ENCODE measurements at places on chromosomes 5 and 9. TPM values are rescaled to one million over a fixed set of nuclear protein-coding genes. Genes with fewer than 3 reads are reported as not detected.
A peak's percentile ranks its signal among the peaks of the same experiment; 100 is the strongest.

- DNase-seq = no peak
Observed at GRCh38 chr9:131273856-131274673, 2.2 kb downstream of the FAM78A start.

AJM1 gene
- polyA plus RNA-seq = 1.5 TPM

DNA sequence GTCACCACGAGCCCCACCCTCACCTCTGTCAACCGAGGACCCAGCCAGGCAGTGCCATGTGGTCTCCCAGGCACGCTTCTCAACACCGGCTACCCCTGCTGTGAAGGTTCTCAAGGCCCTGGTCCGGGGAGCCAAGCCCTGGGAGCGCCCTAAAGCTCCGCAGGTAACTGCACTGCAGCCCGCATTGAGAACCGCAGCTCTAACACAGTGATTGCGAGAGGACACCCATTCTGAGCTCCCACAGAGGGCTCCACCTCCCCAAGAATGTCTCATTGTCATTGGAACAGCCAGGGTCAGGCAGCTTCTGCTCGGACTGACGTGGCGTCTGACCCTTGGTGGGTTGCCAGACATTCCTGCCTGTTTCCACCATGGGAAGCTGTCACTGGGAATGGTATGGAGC lies 88.3 kb downstream of the ANKRD33B start:
- DNase-seq = no peak

- DNase-seq = peak; percentile 90
Observed at GRCh38 chr9:92115071-92115858, at the start of gene SPTLC1. SPTLC1 (minus strand) TSS chr9:92115413; CDS start chr9:92115370, 43 bp downstream.

DNA sequence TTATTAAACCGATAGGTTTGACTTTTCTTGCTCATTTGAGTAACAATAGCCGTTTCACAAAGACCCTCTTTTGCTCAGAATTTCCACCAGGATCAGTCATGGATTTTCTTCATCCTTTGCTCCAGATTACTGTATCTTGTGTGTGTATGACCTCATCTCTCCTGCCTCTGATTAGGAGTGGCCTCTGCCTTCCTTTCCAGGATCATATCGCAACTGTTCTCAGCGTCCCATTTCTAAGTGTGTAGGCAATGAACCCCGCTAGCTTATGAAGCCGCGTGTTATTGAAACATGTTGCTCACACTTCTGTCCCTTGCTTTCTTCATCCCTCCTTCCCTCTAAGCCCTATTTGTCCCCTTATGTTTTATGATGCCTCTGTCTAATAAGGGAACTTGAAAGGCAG lies 169.8 kb upstream of the RPS23 start:
- DNase-seq = no peak

DNA sequence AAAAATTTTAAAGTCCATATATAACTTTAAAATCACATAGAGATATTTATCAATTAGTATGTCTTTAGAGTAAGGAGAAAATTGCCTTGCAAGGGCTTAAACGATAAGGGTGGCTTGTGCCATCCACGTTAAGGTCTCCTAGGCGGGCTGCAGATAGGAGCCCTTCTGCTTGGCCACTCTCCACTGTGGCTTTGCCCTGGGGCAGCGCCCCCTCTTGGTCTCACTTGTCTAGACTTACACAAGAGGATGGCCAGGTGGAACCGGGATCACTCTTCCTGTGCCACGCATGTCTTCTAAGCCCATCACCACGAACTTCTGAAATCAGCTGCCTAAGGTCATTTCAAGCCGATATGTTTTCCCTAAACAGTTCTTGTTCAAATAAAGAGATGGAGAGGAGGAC lies 2.9 kb downstream of the FPGS start:
- DNase-seq = no peak

- DNase-seq = no peak
Observed at GRCh38 chr5:171945476-171945875, 61.0 kb downstream of the FBXW11 start.

GRCh38 chr9:136204838-136205706 lies at the start of gene LHX3:
LHX3 (minus strand) TSS chr9:136205128; CDS start chr9:136205012, 116 bp downstream.
- peak; percentile 53 for DNase-seq

GKAP1 gene
- polyA plus RNA-seq = 20.2 TPM

TMEM267 gene
- polyA plus RNA-seq = 19.1 TPM

DNA sequence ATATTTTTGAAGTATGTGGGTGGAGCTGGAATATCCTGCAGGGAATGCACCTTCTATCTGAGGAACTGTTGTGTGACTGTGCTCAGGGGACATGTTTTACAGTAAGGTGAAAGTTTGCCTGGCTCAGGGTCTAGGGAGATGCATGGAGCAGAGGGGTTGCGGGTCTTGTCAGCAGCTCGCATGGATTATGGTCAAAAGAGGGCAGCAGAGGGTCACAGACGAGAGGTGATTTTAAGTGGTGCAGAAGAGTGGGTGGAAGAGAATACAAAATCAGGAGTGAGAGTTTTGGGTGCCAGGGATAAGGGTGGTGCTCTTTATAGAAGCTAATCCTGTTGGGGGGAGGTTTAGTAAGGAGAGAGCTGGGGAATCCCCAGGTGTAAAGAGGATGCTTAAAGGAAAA lies 53.5 kb upstream of the GRIN3A start:
- DNase-seq = peak; percentile 50

CD274 gene
- polyA plus RNA-seq = 0.80 TPM

DNA sequence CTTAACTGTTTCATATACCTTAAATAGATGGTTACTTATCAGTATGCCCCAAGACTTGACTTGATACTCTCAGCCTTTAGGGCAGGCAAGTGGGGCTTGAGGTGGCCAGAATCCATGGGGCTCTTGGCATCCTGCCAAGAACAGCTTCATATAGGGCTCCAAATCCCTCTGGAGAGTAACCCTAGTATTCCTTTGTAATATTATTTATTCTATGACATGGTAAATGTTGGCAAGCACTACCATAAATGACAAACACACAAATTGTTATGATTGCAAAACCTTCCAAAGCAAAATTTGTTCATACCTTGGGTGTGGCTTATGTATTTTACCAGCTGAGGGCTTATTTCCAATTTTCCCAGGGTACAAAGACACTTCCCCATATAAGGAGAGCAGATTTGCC lies 257.4 kb upstream of the TRPC7 start:
- DNase-seq = no peak

DNA sequence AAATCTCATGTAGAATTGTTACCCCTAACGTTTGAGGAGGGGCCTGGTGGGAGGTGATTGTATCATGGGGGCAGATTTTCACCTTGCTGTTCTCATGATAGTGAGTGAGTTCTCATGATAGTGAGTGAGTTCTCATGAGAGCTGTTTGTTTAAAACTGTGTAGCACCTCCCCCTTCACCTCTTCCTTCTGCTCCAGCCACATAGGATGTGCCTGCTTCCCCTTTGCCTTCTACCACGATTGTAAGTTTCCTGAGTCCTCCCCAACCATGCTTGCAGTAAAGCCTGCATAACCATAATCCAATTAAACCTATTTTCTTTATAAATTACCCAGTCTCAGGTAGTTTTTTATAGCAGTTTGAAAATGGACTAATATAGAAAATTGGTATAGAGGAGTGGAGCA lies 1783.7 kb upstream of the CDH9 start:
- no peak for DNase-seq

TXNDC8 gene
- not detected for polyA plus RNA-seq

DNA sequence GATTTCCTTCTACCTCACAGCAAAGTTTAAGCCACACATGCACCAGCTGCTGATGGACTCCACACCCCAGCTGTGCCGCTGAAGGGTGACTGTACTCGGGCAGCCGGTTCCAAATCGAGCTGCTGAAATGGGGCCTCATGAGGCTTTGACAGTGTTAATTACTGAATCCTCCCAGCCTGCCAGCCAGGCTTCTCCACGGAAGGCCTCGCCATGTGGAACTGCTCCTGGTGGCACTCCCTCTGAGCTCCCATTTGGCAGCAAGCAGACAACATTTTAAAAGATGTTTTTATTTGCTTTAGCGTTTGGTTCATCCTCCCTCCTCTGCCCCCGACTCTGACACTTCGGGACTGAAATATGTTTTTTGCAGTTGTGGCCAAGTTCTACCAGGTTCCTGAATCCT lies 479.4 kb upstream of the MPDZ start:
- no peak for DNase-seq

ZNF169 gene
- polyA plus RNA-seq = 13.1 TPM

DNA sequence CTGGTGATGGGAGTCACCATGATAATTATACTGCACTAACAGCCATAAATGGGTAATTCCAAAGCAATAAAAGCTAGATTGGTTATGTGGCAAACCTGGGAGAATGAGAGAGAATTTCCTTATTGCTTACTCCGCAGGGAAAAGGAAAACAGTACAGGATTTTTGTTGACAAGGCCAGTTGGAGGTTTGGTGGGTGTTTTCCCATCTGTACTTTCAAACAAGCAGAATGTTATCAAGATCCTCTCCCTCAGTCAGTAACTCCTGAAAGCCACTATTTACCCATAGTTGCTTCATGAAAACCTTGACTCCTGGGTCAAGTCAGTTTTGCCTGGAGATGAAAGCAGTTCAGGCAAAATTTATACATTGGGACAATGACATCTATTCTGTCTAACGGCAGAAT lies 26.4 kb downstream of the IL9 start:
- no peak for DNase-seq

DNA sequence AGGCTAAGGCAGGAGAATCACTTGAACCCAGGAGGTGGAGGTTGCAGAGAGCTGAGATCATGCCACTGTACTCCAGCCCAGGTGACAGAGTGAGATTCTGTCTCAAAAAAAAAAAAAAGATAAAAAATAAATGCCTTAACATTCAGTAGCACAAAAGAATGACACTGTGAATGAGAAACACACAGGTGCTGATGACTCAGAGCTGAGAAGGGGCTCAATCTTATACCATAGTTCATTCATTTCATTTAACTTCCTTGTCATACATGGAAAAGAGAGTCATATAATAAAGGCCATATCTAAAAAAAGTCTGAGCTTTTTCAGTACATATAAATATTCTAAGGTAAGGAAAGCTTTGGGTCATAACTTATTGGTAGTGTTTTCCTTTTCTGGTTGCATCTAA lies 40.6 kb downstream of the WWC1 start:
- no peak for DNase-seq

SMC5 gene
- 52.3 TPM for polyA plus RNA-seq
